ENCODE measurements at places on chromosomes 16 and 17.

DNA sequence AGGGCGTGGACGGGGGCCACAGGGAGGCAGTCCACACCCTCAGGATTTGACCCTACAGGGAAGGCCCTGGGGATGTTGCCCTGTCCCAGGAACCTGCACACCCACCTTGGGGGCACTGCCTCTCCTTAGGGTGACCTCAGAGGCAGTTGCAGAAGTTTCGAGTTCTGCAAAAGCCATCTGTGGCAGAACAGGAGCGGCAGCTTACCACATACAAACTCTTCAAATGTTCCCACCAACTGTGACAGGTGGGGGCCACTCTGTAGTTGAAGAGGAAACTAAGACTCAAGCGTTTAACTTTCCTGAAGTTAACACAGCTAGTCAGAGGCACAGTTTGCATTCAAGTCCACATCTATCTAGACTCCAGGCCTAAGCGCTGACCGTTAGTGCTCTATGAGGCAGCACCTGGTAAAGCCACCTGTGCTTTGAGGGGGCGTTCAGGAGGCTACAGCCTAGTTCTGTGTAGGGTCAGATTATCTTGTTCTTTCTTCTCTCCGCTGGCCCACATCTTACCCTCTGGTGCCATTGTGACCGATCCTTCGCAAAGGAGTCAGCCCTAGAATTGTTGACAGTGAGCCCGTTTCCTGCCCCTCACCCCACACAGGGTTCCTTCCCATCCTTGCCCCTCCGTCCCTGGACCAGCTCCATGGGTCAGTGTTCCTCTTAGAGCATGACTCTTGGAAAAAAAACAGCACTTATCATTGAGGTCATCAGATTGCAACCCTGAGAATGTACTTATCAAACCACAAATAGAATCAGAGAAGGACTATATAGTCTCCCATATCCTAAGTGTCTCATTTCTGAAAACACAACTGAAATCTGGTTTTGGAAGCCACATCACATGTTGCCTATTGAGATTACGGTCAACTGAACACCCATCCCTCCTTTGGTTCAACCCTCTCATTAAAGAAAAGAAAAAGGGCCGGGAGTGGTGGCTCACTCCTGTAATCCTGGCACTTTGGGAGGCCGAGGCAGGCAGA is 45.4 kb downstream of the CDH1 start:
- DNase-seq = no peak

DNA sequence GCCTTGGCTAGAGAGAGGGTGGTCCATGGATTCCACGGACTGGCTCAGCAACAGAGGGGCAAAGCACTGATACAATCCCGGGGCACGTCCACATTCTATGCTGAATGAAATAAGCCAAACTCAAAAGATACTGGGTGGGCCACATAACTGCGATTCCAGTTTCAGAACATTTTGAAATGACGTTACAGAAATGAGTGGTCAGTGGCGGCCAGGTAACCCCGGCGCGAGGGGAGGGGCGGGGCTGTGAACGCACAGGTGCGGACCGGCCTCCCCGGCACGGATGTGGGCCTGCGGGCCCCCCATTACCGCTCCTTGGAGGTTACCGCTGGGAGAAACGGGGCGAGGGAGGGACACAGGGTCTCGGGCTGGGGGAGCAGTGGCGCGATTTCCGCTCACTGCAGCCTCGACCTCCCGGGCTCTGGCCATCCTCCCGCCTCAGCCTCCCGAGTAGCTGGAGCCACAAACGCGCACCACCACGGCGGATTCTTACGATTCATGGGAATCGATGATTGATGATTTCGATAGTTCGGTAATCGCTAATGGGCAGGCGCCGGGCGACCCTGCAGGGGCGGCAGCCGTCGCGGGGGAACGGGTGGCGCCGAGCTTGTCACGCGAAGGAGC is 559 bp downstream of the MVD start:
- DNase-seq = no peak

DNA sequence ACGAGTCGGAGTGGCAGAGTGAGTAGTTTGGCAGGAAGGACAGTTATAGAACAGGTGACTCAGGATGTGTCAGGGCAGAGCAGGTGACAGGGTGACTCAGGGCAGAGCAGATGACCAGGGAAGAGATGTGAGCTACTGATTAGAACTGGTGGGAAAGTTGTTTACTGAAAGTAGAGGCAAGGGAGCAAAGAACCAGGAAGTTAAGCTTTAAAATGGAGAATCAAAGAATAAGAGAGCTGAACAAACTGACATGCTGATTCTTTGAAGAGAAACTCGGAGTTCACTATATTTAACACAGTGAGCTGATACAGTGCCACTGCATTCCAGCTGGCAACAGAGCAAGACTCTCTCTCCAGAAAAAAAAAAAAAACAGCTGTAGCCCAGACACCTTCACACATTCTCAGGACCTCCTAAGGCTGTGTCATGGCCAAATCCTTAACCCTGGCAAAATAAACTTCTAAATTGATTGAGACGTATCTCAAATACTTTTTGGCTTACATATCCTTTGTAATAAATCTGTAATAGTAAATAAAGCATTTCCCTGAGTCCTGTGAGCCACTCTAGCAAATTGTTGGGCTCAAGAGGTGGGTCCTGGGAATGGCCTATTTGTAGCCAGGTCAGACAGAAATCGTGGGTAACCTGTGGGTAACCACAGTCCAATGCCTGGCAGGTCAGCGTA is 12.3 kb upstream of the UBE2I start:
- DNase-seq = no peak

- DNase-seq = no peak
Measured at GRCh38 chr17:17056156-17056539, 13.9 kb downstream of the MPRIP start.

GRCh38 chr16:6066652-6067051 is 969.1 kb upstream of the EEF2KMT start:
- no peak for DNase-seq

GRCh38 chr17:32488177-32488542 is 1.4 kb downstream of the CDK5R1 start:
- DNase-seq = no peak

DNA sequence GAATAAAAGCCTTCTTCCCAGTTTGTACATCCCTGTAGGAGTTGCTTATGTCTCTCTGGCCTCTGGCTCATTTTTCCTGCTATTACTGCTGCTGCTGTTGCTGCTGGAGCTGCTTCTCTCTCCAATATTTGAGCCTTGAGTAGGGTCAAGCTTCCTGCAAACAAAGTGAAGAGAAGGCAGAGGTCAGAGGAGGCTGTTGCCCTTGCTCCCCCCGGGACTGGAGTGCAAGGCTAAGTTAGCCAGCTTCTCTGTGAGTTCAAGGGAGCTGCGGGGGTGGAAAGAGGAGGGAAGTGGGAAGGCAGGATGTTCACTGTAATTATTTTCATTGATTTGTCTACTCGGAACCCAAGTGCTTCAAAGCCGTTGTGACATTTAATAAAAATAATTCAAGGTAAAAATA is 77.0 kb upstream of the TMEM132E start:
- no peak for DNase-seq

DNA sequence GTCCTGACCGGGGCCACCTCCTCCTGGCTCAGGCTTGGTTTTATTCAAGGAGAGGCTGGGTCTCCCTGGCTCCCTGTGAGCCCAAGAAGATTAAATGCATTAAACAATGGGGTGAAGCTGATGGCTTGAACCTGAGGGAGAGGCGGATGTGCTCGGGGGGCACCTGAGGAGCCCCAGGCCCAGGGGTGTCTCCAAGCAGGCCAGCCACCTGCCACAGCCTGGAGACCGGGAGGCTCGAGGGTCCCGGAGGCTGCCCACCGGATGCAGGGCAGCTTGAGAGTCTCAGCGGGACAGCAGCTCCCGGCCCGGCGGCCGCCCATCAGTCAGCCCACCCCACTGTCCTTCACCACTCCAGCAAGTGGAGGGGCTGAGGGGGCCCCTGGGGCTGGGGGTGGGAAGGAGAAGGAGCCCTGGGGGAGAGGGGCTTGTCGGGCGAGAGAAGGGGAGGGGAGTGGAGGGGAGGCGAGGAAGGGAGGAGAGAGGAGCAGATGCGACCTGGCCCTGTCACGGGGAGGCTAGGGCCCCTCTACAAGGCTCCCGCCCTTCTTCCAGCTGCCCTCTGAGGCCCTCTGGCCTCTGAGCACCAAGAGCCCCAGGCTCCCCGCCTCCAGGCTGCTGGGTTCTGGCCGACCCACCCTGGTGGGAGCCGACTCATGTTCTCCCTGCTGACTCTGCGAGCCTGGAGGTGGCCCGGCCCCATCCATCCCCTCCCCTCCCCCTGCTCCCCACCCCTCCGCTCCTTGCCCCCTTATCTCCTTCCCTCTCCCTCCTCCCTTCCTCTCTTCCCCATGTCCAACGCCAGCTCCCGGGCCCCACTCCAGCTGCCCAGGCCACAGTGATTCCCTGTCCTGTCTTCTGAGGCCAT is 13.2 kb downstream of the CD7 start:
- DNase-seq = no peak

DNA sequence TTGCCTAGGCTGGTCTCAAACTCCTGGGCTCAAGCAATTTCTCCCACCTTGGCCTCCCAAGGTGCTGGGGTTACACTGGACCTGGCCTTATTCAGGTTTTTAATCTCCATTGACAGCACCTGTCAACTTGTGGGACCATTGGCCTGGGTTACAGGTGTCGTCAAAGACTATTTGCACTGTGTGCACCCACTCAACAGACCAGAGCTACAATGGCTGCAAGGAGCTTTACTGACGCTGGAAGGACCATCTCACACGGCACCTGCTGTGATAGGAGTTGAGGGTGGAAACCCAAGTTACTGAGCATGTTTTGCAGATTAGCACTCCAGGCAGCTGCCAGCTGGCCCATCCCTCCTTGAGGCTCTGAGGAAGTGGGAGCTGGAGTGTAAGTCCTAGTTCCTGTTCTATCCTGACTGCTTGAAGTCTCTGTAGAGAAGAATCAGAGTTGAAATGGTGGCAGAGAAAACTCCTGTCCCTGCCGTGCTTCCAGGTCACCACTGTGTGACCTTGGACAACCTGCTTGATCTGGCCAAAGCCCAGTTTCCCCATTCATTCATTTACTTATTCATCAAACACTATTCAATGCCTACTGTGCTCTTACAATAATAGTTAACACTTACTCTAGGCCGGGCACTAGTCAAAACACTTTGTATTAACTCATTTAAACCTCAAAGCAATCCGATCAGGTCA is 42.4 kb upstream of the LONP2 start:
- no peak for DNase-seq

DNA sequence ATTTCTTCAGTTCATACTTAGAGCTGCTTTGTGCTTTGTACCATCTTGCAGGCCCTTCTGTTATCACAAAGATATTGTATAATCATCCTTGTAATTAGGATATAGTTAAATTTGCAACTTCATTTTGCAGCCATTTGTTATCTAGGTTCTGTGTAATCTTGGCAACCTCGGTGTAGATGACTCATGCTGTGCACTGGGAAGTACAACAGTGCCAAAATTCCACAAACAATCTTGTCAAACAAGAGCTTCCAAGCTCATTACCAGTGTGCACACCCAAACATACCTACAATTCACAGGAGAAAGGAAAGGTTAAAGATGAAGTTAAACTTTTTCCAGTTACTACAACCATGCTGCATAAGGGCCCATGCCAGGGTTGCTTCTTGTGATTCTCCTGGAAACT is 1231.8 kb downstream of the CDH11 start:
- DNase-seq = no peak

- DNase-seq = no peak
Measured at GRCh38 chr17:79874329-79874981, 35.2 kb upstream of the CBX4 start.

DNA sequence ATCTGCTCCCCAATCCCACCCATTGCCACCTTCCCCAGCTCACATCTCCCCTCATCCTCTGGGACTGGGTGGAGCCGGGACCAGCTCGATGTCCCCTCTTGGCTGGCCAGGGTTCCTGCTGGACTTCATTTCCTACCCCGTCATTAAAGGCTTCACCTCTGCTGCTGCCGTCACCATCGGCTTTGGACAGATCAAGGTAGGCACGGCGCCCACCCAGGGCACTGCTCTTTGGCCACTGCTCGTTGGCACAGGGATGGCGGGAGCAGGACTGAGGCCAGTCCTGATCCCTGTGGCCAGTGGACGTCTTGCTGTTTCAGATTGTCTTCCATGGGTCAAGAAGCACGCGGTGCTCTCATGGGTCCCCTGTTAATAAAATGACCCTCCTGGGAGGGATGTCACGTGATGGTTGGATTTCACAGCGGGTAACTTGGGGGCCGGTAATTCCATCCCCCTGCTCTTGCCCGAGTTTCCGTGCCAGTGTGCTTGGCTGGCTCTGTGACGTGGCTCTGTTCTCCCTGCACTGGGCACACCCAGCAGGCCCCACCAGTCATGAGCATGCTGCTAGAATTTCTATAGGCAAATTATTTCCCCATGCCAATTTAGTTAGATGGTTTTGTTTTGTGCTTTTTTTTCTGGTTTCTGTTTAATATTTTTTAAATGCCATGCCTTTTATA is 3.1 kb downstream of the SLC26A11 start:
- no peak for DNase-seq

Data from NCI-H774 (cell line).